Activated T-cell treated with anti-CD3 and anti-CD28 coated beads for 24 hours (primary cell): ENCODE measurements at places on chromosomes 6 and 20.

- no peak for DNase-seq
Measured at GRCh38 chr6:53825532-53826321, 30.9 kb downstream of the LRRC1 start.

DNA sequence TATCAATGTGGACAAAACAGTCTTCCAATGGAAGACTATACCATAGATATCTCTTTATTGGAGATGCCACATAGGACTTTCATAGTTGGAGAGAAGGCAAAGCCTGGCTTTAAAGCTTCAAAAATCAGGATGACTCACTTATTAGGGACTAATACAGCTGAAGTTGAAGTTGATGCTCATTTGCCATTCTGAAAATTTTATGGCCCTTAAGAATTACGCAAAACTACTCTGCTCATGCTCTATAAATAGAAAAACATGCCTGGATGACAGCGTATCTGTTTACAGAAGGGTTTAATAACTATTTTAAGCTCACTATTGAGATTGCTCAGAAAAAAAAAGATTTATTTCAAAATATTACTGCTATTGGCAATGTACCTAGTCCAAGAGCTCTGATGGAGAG, 155.5 kb upstream of the DST start:
- DNase-seq, result no peak

- DNase-seq, result no peak
Measured at GRCh38 chr6:137472641-137473137, 21.5 kb downstream of the OLIG3 start.

- no peak for DNase-seq
Measured at GRCh38 chr20:63702751-63703470, 4.9 kb downstream of the ARFRP1 start.

DNA sequence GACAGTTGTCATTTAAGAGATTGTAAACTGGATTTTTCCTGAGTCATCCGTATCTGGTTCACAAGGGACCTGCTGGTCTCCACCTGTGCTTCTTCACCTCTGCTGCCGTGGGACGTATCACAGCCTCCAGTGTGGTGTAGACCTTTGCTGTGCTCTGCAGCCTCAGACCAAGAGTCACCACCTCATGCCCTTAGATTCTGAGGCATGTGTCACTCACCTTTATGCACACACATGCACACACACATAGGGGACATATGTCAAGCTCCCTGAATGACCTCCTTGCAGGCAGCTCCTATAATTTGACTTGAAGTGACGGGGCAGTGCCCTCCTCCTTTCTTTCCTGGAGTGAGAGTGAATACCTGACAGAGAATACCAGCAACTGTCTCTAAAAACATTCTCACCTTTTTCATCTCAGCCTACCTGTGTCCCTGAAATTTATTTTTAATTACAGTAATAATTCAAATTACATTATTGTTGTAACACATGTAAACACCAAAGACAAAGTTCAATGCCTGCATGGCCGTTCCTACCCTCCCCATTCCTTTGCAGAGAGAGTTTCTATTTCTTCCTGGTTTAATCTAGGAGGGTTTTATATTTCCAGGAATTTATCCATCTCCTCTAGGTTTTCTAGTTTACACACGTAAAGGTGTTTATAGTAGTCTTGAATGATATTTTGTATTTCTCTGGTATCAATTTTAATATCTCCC, 3.5 kb downstream of the SLC17A4 start:
- DNase-seq, result no peak

GRCh38 chr6:75993236-75994162, 79.0 kb downstream of the IMPG1 start:
- DNase-seq, result no peak

DNA sequence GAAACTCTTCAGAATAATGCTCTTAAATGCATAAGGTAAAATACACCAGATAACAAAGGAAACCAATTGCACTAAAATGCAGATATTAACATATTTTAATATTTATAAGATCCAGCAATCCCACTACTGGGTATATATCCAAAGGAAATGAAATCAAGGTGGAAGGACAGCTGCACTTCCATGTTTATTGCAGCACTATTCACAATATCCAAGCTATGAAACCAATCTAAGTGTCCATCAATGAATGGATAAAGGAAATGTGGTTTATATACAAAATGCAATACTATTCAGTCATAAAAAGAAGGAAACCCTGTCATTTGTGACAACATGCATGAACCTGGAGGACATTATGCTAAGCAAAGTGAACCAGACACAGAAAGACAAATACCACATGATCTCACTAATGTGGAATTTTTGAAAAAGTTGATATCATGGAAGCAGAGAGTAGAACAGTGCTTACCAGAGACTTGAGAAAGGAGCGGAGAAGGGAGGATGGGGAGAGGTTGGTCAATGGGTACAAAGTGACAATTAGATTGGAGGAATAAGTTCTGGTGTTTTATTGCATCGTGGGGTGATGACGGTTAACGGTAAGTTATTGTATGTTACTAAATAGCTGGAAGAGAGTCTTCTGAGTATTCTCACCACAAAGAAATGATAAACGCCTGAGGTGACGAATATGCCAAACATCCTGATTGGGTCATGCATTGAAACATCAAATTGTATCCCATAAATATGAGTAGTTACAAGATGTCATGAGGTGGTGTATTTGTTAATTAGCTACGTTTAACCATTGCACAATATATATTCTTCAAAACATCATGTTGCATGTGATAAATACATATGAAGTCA, 37.9 kb upstream of the RNF24 start:
- no peak for DNase-seq

- no peak for DNase-seq
Measured at GRCh38 chr6:7157752-7158616, 50.2 kb downstream of the RREB1 start.

- no peak for DNase-seq
Measured at GRCh38 chr6:131914234-131914633, 36.9 kb downstream of the CCN2 start.

- DNase-seq, result no peak
Measured at GRCh38 chr6:106808758-106809157, 165.8 kb downstream of the CD24 start.

GRCh38 chr20:23234311-23235078, 116.1 kb upstream of the NXT1 start:
- no peak for DNase-seq

DNA sequence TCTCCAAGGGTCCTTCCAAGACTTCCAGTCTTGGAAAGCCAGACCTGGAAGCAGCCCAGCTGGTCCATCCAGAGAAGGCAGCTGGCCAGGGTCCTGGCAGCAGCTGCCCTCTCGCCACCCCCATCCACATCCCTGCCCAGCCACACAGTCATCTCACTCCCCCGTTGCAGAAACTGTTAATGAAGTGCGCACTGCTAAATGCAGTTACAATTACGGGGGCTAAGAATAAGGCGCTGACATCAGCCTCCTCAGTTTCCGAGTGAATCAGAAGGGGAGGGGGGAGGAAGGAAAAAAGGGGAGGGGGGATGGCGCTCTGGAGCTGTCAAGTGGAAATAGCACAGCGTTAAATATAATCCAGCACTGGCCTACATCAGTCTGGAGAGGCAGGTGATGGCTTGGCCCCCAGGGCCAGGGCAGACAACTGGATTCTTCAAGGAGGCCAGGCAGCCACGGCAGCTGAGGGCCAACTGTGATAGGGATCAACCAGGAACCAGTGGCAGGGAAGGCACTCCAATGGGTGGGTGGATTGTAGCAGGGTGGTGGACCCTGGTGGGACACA, 6.9 kb downstream of the RIMS4 start:
- no peak for DNase-seq

DNA sequence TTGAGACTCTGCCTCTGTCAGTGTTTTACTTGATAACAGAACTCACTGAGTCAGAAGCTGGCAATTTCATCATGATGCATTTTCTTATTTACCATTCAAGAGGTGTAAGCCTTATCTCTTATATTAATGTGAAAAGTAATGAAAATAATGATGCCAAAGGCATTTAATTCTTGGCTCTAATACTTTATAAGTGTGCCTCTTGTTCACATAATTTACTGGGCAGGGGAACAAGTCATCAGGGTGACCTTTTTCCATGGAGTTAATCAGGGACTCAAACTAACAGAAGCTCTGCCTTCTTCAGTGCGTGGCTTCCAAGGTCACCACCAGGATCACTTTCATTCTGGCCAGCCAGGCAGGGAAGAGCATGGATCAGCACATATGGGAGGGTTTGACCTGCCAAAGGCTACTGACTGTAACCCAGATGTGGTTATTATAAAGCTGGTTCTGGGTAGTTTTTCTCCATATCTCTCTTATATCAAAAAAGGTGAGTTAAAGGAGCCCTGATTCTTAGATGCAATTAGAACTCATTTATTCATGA, 5.2 kb upstream of the PLCB1 start:
- DNase-seq, result no peak

- DNase-seq, result no peak
Measured at GRCh38 chr6:161536224-161536630, 262.4 kb upstream of the AGPAT4 start.

DNA sequence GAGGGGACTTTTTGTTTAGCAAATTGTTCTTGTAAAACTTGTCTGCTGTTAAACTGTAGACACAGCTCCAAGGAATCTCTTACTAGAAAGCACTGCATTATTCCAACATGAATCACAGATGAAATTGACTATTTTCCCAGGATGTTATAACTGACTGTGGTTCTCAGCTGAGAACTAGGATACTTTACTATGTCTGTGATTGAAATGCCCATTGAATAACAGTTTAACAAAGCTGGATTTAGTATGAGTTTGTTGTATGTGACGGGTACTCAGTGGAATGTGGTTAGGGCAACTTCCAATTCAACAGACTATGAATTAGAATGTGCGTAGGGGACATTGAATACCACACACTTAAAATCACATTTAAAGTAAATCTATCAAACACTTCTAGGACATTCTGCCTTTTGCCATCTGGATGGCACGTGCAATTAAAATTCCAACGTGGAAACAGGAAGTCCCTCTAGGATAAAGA, 193.4 kb upstream of the PREP start:
- no peak for DNase-seq

GRCh38 chr20:40770564-40771307, 81.7 kb upstream of the MAFB start:
- no peak for DNase-seq

DNA sequence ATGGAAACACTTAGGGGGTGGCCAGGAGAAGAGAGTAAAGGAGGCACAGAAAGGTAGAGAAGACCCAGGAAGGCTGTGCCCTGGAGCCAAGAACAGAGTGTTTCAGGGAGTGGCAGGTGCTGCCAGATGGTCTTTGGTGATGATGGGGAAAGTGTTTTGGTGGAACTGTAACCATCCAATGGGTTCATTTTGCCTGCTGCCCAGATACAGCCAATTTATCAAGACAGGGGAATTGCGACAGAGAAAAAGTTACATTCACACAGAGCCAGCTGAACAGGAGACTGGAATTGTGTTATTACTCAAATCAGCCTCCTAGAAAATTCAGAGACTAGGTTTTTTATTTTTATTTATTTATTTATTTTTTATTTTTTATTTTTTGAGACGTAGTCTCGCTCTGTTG, 5.2 kb downstream of the ZNF341 start:
- no peak for DNase-seq

DNA sequence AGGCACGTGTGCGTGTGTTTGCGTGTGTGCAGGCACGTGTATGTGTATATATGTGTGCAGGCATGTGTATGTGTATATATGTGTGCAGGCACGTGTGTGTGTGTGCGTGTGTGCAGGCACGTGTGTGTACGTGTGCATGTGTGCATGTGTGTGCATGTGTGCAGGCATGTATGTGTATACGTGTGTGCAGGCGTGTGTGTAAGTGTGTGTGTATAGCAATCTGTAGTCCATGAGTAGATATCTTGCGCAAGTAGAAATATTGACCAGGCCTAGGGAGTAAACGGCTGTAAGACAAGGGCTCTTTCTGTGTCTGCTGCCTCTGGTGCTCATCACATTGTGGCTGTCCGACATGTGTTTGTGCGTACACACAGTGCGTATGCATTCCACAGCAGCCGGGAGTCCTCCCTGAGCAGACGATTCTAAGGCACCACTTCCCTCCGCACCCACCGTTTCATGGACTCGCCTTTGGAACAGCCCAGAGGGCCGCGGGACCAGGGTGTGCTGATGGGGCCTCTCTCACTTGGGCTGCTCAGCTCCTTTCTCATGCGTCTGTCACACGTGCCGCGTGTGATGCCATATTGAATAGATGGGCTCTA, 167.6 kb downstream of the ERMARD start:
- DNase-seq, result no peak
